ENCODE measurements at places on chromosomes 13 and 19.

DNA sequence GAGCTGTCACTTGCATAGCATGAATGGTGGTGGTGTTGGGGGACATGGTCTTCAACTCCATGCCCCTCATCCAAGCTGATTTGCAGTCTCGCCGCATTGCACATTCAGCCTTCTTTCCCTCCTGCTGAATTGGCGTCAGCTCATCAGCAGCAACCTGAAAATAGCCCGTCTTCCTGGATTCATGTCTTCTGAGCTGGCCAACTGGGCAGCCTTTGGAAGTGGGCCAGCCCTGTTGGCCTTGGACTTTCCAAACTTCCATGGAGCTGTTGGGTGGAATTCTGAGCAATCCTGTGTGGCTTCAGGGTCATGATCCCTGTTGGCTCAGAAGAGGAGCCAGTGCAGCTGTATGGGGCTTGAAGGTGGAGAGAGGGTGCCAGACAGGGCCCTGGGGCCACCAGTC, 68.8 kb downstream of the ZNF536 start:
- DNase-seq, result no peak

- no peak for DNase-seq
Measured at GRCh38 chr13:21016487-21016886, 44.9 kb downstream of the LATS2 start.

DNA sequence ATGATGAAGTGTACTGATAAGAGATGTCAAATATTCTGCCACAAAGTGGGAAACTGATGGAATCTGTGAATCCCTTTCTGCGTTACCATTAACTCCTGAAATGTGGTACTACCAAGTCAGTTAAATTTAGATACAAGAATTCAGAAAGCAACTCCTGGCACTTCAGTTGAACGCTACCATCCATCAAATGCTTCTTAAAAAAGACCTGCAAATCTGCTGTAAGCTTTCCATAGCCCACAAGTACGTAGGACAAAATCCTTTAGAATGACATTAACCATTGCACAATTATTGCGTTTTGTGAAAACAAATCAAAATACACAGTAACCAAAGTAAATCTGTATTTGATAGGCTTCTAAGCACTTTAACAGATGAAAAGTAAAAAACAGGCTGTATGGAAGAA, 5.4 kb downstream of the SMAD9 start:
- DNase-seq, result no peak

- no peak for DNase-seq
Measured at GRCh38 chr13:63690672-63691071, 2275.0 kb upstream of the PCDH20 start.

- DNase-seq, result no peak
Measured at GRCh38 chr13:27442071-27442647, 8.2 kb downstream of the MTIF3 start.

DNA sequence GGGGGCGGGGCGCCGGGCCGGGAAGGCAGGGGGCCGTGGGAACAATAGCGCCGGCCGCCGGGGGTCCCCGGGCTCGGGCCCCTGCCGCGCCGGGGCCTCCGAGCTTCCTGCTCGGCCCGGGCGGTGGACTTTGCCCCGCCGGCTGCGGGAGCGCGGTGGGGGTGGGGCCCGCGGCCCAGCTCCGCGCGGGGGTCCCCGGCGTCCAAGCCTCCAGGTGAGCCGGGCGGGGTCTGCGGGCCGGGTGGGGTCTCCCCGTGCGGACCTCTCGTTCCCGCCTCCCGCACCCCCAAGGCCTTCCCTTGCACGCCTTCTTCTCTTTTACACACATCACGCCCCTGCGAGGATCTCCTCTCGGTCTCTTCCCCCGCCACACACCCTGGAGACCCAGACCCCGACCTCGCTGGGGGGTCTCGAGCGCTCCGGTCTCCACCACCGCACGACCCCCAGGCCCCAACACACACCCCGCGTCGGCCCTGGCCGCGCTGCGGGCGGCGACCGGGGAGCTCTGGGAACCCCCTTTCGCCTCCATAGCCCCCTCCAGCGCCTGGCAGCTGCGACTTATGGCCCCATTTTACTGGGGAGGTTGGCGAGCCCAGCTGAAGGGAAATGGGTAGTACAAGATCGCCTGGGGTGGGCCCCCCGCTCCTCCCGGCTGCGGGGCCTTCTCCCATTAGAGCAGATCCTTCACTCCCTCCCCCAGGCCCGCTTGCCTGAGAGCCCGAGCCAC, 711 bp downstream of the CAMSAP3 start:
- DNase-seq, result no peak

GRCh38 chr13:80962173-80962572, 621.2 kb upstream of the SPRY2 start:
- no peak for DNase-seq

- DNase-seq, result no peak
Measured at GRCh38 chr13:64993514-64994164, 2236.5 kb downstream of the PCDH9 start.

GRCh38 chr19:17393002-17393401, 994 bp downstream of the CCDC194 start:
- DNase-seq, result no peak

DNA sequence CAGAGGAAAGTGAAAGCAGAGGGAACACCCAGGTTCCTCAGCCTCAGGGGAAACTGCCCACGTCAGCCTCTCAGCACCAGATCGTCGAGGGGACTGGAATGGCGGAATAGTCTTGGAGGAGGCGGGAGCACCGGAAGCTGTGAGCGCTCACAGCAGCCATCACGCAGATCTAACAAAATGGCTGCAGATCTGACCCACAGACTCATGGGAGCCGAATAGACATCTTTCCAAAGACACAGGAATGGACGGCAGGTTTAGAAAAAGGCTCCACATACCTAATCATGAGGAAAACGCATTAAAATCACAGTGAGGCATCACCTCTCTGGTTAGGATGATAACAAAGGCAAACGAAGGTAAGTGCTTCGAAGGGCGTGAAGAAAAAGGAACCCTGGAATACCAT, 11.8 kb upstream of the LILRA2 start:
- DNase-seq, result no peak

GRCh38 chr13:52887165-52887564, 38.7 kb upstream of the PCDH8 start:
- DNase-seq, result no peak

GRCh38 chr13:34914416-34914815, 27.7 kb upstream of the NBEA start:
- no peak for DNase-seq

GRCh38 chr13:26476111-26476781, 81.2 kb upstream of the WASF3 start:
- DNase-seq, result no peak

GRCh38 chr19:34082289-34083077, 89.8 kb upstream of the LSM14A start:
- no peak for DNase-seq

GRCh38 chr13:98873377-98874028, 104.4 kb downstream of the DOCK9 start:
- no peak for DNase-seq

- DNase-seq, result no peak
Measured at GRCh38 chr13:70864731-70865130, 756.5 kb upstream of the KLHL1 start.

- DNase-seq, result no peak
Measured at GRCh38 chr13:105426441-105426840, 1109.0 kb downstream of the EFNB2 start.

DNA sequence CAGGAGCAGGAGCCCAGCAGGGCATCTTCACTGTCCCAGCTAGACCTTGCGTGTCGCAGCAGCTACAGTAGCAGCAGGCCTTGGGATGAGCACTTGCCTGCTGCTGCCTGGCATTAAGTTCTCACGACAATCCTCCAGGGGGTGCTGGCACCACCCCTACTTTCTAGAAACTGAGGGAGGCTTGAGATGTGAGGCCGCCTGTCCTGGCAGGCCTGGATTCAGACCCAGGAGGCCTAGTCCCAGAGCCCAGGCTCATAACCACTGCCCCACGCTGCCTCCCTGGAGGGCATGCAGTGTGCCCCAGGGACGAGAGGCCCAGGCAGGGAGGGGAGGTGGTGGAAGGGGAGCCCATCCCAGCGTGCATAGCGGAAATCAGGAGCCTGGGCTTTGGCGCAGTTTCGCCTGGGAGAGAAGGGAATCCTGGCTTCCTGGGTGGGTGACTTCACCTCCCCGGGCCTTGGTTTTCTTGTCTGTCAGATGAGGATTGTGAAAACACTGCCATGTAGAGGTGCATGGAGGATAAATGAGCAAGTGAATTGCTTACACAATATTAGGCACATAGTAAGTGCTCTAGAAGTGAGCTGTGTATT, 26.1 kb downstream of the PPP5C start:
- peak; percentile 26 for DNase-seq

DNA sequence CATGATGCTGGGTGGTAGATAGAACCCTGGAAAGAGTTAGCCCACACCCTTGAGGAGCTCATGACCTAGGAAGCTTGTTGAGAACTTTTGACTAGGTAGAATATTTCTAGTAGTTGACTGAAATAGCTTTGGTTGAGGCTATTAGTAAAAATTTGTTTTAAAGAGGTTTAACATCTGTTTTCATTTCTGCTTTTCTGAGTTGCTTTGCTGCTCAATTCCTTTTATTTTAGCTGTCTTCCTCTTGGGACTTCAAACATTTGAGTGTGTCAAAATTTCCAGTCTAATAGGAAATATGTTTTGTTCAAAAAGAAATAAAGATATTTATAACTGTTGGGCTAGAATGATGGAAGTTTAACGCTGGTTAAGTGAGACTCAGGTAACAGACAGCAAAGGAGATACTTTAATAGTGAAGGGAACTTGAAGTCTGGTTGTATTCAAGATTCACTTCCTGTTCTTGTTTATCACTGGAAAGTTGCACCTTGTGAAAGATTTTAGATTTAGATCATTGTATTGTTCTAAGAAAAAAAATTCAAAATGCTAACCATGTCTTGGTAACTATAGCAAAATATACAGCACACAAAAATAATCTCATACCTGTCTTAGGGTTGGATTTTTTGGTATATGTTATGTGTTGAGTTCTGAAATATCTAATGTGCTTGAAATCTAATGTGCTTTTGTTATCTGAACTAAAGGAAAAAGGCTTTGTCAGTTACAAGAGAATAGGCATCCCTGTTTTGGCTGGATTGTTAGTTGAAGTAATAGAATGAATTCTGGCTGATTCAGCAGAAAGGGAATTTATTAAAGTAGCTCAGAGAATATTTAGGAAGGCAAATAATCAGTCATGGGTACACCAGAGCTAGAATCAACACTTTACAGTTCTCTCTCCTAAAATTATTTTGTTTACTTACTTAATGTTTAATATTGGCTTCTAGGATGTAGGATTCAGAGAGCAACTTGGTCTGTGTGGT, 24.4 kb upstream of the GPR18 start:
- no peak for DNase-seq

- no peak for DNase-seq
Measured at GRCh38 chr13:45328661-45329111, 12.3 kb downstream of the TPT1 start.

DNA sequence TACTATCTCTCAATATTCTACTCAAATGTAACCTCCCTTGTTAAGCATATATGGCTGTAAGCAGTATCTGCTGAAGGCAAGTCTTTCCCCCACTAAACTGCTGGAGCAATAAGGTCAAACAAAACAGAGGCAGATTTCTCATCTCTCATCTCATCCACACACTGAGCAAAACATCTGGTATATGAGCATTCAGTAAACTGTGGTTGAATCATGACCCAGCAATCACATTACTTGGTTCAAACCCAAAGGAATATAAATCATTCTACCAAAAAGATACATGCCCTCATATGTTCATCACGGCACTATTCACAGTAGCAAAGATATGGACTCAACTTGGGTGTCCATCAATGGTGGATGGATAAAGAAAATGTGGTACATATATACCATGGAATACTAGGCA, 344.4 kb downstream of the SUCLA2 start:
- DNase-seq, result no peak

- no peak for DNase-seq
Measured at GRCh38 chr19:3276341-3276799, 51.9 kb downstream of the CELF5 start.

GRCh38 chr13:96769874-96770273, 224.4 kb downstream of the OXGR1 start:
- no peak for DNase-seq

DNA sequence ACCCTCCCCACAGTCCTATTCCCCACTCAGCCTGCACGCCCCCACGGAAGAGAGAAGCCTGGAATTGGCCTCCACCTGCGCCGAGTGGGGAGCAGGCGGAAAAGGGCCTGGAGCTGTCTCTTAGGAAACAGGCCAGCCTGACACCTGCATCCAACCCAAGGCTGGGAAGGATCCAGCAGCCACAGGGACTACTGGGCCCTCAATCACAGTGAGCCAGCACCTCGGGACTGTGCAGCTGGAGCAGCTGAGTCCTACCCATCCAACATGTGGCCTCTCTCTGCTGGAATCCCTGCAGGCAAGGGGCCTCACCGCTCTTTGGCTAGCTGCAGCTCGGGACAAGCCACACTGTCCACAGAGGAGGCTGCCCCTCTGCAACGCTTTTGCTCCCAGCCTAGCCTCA, 8.3 kb upstream of the EPHX3 start:
- DNase-seq, result no peak

GRCh38 chr13:106109391-106109791, 426.1 kb downstream of the EFNB2 start:
- no peak for DNase-seq

GRCh38 chr13:88674841-88675240, 1003.7 kb downstream of the SLITRK5 start:
- DNase-seq, result no peak

- DNase-seq, result no peak
Measured at GRCh38 chr19:33862981-33863380, 66.3 kb downstream of the KCTD15 start.

- no peak for DNase-seq
Measured at GRCh38 chr19:53007200-53007599, 6.5 kb upstream of the ERVV-1 start.

DNA sequence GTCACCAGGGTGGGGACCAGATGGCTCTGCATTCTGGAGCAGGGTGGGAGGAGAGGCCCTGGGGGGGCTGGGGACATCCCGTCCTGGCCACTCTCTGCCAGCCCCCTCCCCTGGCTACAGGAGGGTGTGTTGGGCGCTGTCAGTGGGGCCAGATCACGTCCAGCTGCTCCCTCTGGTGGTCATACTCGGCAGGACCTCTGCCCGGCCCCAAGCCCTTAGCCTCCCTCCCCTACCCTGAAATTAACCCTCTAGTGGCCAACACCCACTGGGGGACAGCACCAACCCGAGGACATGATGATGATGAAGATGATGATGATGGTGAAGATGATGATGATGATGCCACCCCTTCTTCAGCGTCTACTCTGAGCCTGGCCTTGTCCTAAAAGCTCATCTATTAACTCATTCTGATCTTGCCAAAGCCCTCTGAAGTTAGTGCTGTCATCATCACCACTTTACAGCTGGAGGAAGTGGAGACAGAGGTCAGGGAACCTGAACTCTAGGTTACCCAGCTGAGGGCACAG, 590 bp upstream of the LGI4 start:
- peak; percentile 50 for DNase-seq

- no peak for DNase-seq
Measured at GRCh38 chr13:37132211-37132610, 26.7 kb upstream of the CSNK1A1L start.
